ENCODE measurements at places on chromosomes 4 and X. TPM values are rescaled to one million over a fixed set of nuclear protein-coding genes. Genes with fewer than 3 reads are reported as not detected.

ZXDA gene
- total RNA-seq = 7.6 TPM

CCKAR gene
- not detected for total RNA-seq

DNAAF6 gene
- total RNA-seq = not detected

DNA sequence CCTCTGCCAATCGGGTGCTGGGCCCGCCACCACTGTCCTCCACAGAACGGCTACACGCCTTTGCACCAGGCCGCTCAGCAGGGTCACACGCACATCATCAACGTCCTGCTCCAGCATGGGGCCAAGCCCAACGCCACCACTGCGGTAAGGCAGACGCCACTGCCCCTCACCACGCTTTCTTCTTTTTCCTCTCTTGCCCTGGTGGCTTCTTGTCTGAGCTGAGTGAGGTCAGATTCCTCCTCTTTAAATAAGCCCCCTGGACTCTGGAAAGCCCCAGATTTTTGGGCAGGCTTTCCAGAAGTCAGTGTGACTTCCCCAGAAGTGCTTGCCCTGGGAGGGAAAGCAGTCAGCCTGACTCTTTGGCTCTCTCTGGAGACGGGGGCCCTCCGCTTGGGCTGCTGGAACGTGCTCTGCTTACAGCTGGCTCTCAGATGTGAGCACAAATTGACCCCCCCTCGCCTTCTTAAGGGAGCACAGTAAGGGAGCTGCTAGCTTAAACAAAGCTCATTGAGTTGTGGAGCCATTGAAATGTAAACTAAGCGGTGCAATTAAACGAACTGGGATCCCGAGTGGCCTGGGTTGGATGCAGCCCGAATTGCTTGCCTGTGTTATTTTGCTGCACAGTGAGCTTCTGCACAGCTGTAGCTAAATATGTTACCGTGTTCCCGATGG is 243.1 kb downstream of the ANK2 start:
- H3K4me1 ChIP-seq = no peaks in the 10 kb centered on the region
- no peak overlapping the region for H3K4me3 ChIP-seq
- no peaks in the 10 kb centered on the region for H3K27me3 ChIP-seq
- H3K36me3 ChIP-seq = no peaks in the 10 kb centered on the region
- DNase-seq = no peak

- H3K4me1 ChIP-seq = no peaks in the 10 kb centered on the region
- H3K36me3 ChIP-seq = no peaks in the 10 kb centered on the region
- H3K27me3 ChIP-seq = no peaks in the 10 kb centered on the region
- H3K27ac ChIP-seq = no peak overlapping the region
Measured at GRCh38 chrX:15853586-15854079, 980 bp downstream of the AP1S2 start.
